Activated CD8-positive, alpha-beta memory T cell treated with anti-CD3 and anti-CD28 coated beads, Interleukin-2, amount 10 ng/mL, durations not matched to agents 7 days and 5 days (primary cell): ENCODE measurements at places on chromosomes 11 and 22.
A peak's percentile ranks its signal among the peaks of the same experiment; 100 is the strongest.

GRCh38 chr11:48054994-48055291 is 74.6 kb downstream of the PTPRJ start:
- DNase-seq: no peak

GRCh38 chr22:43555561-43556515 is 144.0 kb downstream of the MPPED1 start:
- peak; percentile 28 for DNase-seq

- DNase-seq: no peak
These were observed 1563.7 kb upstream of the TENM4 start for GRCh38 chr11:81004576-81004975.

GRCh38 chr11:12434325-12434654 is 56.9 kb downstream of the PARVA start:
- DNase-seq: no peak

DNA sequence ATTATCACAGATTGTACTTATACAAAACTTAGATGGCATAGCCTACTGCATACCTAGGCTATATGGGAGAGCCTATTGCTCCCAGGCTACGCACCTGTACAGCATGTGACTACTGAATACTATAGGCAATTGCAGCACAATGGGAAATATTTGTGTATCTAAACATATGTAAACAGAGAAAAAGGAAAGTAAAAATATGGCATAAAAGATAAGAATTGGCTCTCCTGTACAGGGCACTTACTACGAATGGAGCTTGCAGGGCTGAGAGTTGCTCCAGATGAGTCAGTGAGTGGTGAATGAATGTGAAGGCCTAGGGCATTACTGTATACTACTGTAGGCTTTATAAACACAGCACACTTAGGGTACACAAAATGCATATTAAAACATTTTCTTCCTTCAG is 13.2 kb downstream of the APOL6 start:
- DNase-seq: no peak

DNA sequence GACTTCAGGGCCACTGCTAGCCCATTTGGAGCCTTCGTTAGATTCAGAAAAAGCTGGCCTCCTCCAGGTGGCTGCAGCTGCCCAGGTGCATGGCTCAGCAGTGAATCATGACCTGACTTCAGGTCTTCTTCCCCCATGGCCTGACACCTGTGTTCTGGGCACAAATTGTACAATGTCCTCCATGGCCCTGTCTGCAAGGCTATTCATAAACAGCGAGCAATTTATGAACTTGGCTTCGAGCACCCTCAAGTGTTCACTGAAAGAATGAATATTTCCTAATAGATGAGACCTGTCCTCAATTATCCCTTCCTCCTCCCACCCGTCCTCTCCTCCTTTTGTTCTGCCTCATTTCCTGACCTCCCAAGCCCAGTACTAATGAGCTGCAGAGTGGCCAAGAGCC is 12.2 kb upstream of the VPS37C start:
- no peak for DNase-seq
